ENCODE measurements at places on chromosomes 4 and X. TPM values are rescaled to one million over a fixed set of nuclear protein-coding genes. Genes with fewer than 3 reads are reported as not detected.

GRCh38 chr4:105130945-105131344 lies 15.7 kb upstream of the TET2 start:
- H3K4me1 ChIP-seq: no peaks in the 10 kb centered on the region
- no peak overlapping the region for H3K4me3 ChIP-seq
- no peak overlapping the region for H3K27ac ChIP-seq

DNA sequence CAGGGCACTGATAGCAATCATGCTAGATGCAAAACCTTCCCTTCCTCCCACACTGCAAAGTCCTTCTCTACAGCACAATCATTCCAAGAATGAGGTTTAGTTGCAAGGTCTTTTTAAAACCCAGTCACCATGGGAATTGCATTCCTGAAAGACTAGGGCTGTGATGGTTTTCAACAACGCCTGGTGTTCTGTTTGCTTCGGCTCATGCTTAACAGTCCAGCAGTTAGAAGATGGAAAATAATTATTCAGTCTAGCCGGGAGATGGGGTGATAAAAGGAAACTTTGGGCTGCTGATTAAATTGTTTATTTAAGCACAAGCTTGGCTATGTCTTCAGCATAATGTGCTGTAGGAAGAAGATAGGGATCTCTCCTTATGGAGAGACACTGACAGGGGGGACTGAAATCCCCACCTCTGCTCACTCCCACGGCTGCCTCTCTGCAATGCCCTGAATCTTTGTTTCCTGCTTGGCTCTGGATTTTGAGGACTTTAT lies 211.4 kb downstream of the MID1IP1 start:
- H3K4me1 ChIP-seq: no peaks in the 10 kb centered on the region
- DNase-seq: no peak
- peaks cover 4% of the 10 kb centered on the region for H3K27me3 ChIP-seq
- no peaks in the 10 kb centered on the region for H3K36me3 ChIP-seq

DNA sequence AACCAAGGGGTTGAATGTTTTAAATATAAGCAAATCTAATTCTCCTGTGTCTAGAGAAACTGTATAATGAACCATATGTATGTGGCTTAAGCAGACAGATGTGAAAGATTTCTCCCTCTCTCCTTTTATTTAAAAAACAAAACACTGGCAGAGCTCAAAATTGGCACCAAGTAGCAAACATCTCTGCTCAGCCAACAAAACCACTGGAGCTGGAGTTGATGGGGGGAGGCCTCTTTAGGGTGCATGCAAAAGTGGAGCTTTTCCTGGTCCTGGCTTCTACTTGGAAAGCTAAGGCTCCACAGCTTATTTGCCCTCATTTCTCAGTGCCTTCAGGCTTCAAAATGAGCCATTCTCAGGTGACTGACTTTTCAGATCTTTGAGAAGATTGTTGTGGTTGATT lies 95.6 kb downstream of the REPS2 start:
- no peaks in the 10 kb centered on the region for H3K36me3 ChIP-seq
- no peak for DNase-seq
- peaks cover 5% of the 10 kb centered on the region for H3K27me3 ChIP-seq
- no peak overlapping the region for H3K27ac ChIP-seq

DNA sequence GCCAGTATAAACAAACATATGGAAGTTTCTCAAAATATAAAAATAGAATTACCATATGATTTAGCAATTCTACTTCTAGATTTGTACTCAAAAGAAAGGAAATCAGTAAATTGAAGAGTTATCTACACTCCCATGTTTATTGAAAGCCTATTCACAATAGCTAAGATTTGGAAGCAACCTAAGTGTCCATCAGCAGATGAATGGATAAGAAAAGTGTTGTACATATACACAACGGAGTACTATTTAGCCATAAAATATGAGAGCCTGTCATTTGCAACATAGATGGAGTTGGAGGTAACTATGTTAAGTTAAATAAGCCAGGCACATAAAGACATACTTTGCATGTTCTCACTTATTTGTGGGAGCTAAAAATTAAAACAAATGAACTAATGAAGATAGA lies 257.8 kb downstream of the TEX13C start:
- no peak overlapping the region for H3K27ac ChIP-seq
- no peak overlapping the region for H3K4me3 ChIP-seq
- no peaks in the 10 kb centered on the region for H3K36me3 ChIP-seq
- no peaks in the 10 kb centered on the region for H3K4me1 ChIP-seq
- DNase-seq: no peak

DNA sequence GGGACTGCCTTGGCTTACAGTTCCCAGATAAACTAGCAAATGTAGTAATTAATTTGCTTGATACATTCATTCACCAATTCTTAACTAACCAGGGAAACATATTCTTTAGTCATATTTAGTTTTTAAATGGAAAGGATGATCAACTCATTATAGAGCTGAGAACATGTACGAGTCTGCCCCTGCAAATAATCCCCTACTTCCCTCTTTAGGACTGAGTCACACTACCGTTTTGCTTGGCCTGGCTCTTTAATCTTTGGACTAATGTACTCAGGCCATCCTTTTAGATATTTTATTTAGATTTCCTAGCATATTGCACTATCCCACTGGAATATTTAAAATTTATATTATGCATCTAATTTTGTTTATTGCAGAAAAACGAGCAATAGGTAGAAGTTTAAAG lies 105.5 kb upstream of the LCORL start:
- no peak for DNase-seq
- H3K27me3 ChIP-seq: no peaks in the 10 kb centered on the region
- no peaks in the 10 kb centered on the region for H3K36me3 ChIP-seq
- H3K4me3 ChIP-seq: no peak overlapping the region
- H3K27ac ChIP-seq: no peak overlapping the region

- H3K36me3 ChIP-seq: no peaks in the 10 kb centered on the region
- no peak overlapping the region for H3K4me3 ChIP-seq
- no peak for DNase-seq
These were observed 16.5 kb downstream of the RXFP1 start for GRCh38 chr4:158538176-158538575.

DNA sequence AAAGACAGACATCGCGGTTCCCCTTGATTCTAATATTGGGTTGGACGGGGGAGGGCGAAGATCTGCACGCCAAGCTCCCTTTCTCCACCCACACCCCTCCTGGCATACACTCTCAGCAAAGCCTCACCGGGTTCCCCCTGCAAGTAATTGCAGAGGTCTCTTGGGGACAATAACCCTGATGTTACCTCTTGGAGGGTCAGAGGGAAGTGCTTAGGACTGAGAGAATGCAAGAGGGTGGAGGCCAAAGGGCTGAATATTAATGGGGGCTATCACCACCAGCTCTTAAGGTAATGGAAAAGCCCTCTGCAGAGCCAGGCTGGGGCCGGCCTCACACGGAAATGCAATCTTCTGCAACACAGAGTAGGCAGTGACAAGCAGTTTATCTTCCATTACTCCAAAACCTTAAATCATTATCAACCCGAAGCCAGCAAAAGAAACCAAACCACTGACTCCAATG lies 344.1 kb upstream of the GATB start:
- peak; percentile 56 for DNase-seq
- H3K4me3 ChIP-seq: no peak overlapping the region
- no peaks in the 10 kb centered on the region for H3K4me1 ChIP-seq
- no peak overlapping the region for H3K27ac ChIP-seq

DNA sequence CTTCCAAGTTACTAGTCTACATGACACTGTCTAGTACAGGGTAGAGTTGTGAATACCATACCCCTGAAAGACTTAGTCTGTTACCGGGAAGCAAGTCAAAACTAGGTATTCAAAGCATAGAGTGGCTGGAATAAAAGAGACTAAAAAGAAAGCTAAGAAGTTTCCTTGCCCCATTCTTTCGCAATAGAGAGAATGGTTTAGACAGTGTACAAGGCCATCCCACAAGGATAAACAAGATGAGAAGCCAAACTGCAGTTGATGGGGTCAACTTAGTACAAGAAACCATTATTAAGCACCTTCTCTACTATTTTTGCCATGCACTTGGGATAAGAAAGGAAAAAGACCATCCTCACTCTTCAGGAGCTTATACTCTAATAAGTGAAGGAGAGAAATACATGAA lies 30.3 kb downstream of the AMMECR1 start:
- H3K27ac ChIP-seq: no peak overlapping the region
- no peak overlapping the region for H3K4me3 ChIP-seq
- no peaks in the 10 kb centered on the region for H3K36me3 ChIP-seq
- H3K4me1 ChIP-seq: no peaks in the 10 kb centered on the region
- H3K27me3 ChIP-seq: no peaks in the 10 kb centered on the region

Gene SPANXN3
- not detected for total RNA-seq

Gene ARL9
- total RNA-seq: 0.19 TPM

Gene BTK
- total RNA-seq: 13.9 TPM

Gene KCTD8
- total RNA-seq: 1.3 TPM

Gene REELD1
- total RNA-seq: 0.66 TPM
